Melanocyte of skin (primary cell): ENCODE measurements at places on chromosomes 6 and 20. TPM values are rescaled to one million over a fixed set of nuclear protein-coding genes. Genes with fewer than 3 reads are reported as not detected.

POM121L2 gene
- not detected in 2 replicates for total RNA-seq

OR12D3 gene
- not detected in 2 replicates for total RNA-seq

C20orf144 gene
- under 0.01 and 0.34 TPM in 2 replicates for total RNA-seq

MYT1 gene
- total RNA-seq, result under 0.01 TPM in 1 of 2 replicates, not detected in the other

FOXP4 gene
- 3.7 TPM in 2 replicates for total RNA-seq

NELFE gene
- 114 TPM in 2 replicates for total RNA-seq

LY6G6F gene
- total RNA-seq, result not detected in 2 replicates

TRIM40 gene
- total RNA-seq, result not detected in 2 replicates

LY6G6D gene
- not detected in 2 replicates for total RNA-seq

EIF2S2 gene
- 87.9 and 107 TPM in 2 replicates for total RNA-seq

DEFB119 gene
- not detected in 2 replicates for total RNA-seq

TAF8 gene
- 22.0 and 26.5 TPM in 2 replicates for total RNA-seq
